ENCODE measurements at places on chromosomes 3 and 15.
A peak's percentile ranks its signal among the peaks of the same experiment; 100 is the strongest.

GRCh38 chr15:75468913-75469598 is 17.6 kb upstream of the SIN3A start:
- no peak for DNase-seq

GRCh38 chr3:49519296-49519695 is 35.0 kb upstream of the BSN start:
- no peak for DNase-seq

GRCh38 chr3:120177151-120177550 is 82.9 kb upstream of the GSK3B start:
- DNase-seq: peak; percentile 89

DNA sequence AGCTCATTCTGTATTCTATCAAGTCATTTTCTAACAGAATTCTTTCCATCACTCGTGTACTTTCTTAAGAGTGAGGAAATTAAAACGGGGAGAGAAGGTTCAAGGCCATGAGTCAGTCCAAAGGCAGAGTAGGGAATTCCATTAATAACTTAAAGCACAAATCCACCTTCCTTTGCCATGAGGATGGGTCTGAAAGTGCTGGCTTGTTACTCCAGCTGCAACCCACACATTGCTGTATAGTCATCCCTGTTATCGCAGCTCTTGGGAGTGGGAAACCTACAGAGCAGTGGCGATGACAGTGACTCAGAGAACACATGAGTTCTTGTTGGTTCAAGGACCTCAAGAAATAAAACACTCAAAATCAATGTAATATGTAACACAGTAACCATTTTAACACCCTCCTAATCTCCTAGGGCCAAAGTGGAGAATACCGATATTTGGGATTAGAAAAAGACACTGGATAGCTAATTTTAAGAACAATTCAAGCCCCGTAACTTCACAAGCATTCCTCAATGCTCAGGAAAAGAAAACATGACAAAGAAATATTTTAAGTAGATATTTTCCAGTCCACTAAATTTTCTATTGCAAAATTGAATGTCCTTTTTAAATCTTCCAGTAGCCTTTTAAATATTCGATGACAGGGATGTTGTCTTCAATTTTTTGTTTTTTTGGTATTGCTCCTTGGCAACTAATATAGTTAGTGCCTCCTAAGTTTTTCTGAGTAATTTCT is 179.9 kb upstream of the THBS1 start:
- peak; percentile 35 for DNase-seq

- no peak for DNase-seq
Observed at GRCh38 chr3:365268-365667, 168.7 kb downstream of the CHL1 start.

DNA sequence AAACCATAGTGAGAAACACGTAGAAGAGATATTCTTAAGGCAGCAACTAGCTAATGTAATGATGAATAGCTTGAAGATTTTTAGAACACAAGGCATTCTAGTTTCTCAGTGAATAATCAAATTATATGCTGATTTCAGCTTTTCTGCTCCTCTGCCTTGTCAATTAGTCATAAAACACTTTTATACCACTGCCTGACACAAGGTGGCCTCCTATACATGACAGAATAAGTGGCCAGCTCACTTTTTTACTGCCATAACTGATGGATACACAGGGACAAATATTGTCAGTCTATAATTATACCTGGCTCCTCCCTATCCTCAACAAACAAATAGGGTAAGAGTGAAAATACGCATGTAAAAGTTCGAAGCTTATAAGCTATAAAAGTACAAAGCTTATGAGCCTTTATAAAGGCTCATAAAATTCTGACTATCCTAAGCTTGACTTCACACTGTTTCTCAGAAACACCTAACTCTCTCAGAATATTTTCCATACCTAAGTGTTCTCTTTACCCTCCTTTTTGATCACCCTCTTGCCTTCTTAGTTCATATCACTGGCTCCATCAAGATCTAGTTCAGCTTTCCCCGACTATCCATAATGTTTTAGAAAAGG is 81.6 kb downstream of the HERC1 start:
- DNase-seq: peak; percentile 53

DNA sequence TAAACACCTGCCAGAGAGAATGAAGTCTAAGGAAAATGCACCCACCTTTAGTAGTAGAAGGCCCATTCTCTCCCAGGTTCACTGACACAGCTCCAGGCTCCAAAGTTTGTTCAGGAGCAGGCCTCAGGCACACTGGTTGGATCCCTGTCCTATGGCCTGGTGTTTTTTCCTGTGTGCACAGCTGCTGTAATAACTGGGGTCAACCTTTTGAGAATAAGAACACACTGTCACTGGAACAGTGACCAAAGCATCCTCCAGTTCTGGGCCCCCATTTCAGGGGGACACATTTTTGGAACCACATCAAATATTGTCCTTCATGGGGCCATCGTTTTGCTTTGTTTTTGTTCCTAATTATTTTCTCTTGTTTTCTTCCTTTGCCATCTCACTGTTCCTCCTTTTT is 95.8 kb downstream of the ARNT2 start:
- no peak for DNase-seq

- no peak for DNase-seq
Observed at GRCh38 chr15:38182900-38183299, 69.7 kb upstream of the SPRED1 start.

DNA sequence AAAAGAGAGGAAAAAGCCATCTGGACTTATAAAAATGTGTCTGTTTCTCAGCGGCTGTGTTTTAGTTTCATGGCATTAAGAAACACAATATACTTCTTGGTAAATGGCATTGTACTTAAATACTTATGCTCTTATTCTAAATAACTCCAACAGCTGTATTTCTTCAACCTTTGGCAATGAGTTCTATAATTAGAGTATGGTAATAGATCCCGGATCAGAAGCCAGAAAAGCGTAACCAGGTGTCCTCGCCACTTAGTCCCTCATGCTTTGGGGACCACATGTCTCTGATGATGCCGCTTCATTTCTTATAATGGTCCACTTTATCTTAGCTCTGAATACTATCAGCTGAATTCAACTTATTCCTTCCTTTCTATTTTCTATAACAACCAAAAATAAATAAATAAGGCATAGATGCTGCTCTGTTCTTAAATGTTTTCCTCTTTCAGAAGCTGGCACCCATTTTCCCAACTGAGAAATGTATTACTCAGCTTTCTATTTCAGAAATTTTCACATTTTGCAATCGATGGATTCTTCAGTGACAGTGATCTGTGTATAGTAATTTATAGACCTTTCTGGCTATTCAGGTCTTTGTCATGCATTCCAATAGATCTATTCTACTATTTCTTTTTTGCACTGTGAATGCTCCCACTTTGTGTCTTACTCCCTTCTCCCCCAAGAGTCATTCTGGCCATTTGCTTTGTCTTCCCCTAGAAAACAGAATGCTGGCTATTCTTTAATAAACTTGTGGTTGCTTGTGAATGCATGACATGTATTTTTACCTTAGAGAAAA is 87.6 kb upstream of the KBTBD8 start:
- DNase-seq: peak; percentile 51

DNA sequence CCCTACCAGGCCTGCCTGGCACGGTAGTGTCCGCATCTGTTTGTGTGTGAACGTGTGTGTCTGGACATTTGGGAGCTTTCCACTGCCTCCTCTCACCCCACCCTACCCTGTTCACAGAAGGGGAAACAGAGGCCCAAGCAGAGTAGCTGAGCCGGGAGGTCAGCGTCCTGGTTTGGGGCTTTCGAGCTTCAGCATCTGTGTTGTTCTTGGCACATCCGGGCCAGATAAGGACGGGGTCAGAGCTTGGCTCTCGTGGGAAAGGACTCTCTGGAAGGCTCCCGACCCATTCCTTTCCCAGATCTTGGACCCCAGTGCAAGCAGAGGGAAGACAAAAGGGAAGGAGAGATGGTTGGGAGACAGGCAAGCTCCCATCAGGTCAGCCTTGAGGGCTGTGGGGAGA is 6.3 kb upstream of the PTH1R start:
- DNase-seq: no peak

DNA sequence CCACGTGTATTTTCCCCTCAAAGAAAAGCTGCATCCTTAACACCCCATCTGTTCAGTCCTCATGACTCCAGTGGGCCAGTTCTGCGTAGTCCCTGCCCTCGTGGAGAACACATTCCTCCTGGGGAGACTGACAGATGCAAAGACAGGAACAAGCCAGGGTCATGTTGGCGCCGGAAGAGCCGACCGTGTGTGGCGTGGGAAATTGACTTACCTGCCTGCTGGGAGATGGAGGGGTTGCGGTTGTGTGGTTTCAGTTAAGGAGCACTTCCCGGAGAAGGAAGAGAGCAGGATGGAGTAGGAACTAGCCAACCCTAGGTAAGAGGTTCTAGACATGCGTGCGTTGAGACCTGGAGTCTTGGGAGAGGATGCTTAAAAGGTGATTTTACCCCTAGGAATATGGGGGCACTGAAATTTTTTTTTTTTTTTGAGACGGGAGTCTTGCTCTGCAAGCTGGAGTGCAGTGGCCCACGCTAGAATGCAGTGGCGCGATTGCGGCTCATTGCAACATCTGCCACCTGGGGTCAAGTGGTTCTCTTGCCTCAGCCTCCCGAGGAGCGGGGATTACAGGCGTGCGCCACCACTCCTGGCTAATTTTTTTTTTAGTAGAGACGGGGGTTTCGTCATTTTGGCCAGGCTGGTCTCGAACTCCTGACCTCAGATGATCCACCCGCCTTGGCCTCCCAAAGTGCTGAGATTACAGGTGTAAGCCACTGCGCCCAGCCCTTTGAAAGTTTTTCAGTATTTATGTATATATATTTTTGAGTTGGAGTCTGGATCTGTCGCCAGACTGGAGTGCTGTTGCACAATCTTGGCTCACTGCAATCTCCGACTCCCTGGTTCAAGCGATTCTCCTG is 1.4 kb downstream of the VHL start:
- DNase-seq: no peak

GRCh38 chr3:108215871-108216270 is 6.4 kb downstream of the IFT57 start:
- no peak for DNase-seq

- peak; percentile 4 for DNase-seq
Observed at GRCh38 chr3:94647131-94647530, 584.3 kb downstream of the NSUN3 start.

DNA sequence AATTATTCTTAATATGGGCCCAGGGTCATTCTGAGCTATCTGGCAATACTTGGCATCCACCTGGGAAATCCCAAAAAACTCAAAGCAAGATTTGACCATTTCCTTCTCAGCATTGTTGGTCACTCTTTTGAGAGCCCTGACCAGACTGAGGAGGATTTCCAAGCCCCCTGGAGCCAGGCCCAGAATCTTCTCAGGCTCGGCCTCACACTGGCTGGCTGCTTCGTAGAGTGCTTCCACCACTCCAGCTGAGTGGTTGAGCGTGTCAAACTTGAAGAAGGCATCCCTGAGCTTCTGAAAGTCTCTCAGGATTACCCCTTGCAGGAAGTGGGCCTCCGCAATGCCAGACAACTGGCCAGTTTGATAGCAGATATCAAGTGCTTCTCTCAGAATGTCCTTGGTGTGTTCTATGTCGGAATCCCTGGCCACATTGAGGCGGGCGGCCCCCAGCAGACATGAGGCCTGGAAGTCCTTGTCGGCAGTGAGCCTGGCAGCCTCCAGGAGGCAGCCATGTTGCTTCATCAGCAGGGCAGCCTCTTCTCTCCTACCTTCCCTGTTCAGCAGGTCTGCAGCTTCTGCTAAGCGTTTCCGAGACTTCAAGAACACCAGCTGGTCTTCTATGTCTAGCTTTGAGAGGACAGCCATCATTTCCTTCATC is 68.9 kb upstream of the DCLK3 start:
- DNase-seq: no peak

GRCh38 chr3:117553461-117553860 is 843.9 kb downstream of the TUSC7 start:
- peak; percentile 39 for DNase-seq

- DNase-seq: peak; percentile 43
Observed at GRCh38 chr15:80667936-80668335, 27.2 kb upstream of the ABHD17C start.

GRCh38 chr3:71905426-71905825 is 120.5 kb upstream of the PROK2 start:
- DNase-seq: no peak

DNA sequence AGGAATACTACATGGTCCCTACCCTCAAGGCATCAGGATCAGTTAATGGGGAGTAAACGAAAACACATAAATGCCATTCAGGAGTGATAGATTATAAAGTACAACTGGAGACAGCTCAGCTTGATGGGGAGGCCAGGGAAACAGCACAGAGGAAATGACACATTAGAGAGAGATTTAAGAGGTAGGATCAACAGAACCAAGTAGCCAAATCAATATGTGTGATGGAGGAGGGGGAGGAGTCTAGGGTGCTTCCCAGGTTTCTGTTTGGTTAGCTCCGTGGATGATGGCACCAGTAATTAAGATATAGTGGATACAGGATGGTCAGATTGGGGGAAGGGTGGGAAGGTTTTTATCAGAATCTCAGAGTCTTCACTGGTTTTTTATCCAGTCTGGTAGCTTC is 229.5 kb upstream of the ROPN1 start:
- DNase-seq: peak; percentile 51

DNA sequence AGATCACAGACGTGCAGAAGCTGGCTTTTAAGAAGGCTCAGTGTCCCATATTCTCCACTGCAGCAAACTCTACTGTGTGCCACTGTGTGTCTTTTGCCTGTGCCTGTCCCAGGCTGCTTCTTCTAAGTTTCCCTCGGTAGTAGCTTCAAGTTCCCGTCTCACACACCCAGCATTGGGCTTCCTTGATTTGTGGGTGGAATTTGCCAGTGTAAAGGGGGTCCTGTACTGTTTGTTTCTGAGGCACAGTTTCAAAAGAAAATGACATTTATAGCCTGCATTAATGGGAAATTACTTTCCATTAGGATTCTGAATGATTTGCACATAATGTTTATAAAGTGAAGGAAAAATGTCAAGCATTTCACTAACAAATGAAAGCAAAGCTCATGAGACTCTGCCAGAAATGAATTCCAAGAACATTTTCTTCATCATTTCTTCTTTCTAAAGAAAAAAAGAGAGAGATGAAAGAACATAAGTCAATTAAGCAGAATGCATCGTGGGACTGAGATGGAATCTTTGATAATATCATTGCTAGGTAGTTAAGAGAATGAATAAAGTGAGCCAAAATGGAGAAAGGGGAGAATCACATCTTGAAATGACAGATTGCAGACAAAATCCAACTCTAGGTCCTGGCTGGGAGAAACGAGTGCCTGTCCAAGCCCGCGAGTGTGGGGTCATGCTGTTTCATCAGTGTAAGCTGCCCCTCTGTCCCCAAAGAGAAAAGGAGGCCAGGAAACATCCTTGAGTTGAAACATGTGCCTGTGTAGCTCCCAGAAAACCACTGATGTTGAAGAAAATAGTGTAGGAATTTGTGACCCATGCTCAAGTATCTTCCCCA is 48.6 kb upstream of the ADAMTSL3 start:
- no peak for DNase-seq

DNA sequence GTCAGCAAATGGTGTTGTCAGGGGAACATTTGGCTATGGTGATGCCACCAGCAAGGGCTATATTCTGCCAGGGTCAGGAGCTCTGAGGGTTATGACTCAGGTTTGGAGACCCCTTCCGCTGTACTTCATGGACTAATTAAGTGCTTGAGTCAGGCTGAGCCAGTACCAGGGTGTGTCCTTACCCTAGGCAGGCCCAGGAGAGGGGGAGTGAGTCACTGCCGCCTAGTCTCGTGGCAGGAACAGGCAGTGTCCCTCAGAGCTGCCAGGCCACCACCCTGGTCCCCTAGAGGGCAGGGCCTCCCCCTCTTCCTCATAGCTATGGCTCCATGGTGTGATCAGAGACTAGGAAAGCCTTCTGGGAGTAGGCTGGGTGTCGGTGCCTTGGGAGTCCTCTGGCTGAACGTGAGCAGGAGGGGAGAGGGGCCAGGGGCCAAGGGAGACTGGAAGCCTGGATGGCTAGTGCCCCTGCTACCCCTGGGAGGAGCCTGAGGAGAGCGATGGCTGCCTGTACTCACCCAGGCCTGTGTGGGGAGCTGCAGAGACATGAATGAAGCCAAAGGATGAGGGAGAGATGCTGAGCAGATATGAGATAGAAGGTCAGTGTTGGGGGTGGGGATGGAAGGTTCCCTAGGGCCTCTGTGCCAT is 10.6 kb downstream of the MAPKAPK3 start:
- peak; percentile 55 for DNase-seq

All from fibroblast of skin of abdomen (primary cell).